RCC 7860 (cell line): ENCODE measurements at places on chromosomes 5 and 9.

DNA sequence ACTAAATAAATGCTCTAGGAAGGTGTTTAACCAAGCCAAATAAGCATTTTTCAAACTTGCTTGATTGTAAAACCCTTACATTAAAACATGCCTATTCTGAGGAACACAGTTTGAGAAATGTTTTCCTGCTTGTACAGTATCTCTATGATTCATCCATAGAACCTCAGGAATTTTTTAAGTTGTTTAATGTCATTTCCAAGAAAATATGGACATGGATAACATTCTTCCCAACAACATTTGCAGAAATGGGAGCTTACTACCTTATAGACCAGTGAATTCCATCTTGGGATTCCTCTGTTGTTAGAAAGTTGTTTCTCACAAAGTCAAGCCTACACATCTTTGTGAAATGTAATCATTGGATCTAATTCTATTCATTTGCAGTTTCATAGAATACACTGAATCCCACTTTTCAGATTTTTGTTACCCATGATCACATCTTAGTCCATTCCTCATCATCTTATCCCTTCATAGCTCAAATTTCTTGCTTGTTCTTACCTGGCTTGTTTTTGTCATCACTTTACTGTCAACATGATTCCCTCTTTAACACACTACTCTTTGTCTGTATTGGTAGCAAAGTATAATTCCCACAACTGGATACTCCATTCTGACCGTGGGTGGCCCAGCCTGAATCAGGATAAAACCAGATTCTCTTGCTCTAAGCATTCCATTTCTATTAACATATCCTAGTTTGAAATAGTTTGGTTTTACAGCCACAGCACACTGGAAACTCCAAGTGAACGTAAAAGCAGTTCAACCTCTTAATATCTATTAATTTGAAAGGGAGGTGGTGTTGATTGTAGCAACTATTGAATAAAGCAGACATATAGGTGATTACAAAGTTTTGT lies 49.4 kb upstream of the PAPPA start:
- no peak for DNase-seq

- DNase-seq = no peak
These were observed 28.4 kb downstream of the TIMD4 start for GRCh38 chr5:156934450-156935211.

GRCh38 chr9:134408939-134409737 lies 82.9 kb downstream of the RXRA start:
- no peak for DNase-seq

DNA sequence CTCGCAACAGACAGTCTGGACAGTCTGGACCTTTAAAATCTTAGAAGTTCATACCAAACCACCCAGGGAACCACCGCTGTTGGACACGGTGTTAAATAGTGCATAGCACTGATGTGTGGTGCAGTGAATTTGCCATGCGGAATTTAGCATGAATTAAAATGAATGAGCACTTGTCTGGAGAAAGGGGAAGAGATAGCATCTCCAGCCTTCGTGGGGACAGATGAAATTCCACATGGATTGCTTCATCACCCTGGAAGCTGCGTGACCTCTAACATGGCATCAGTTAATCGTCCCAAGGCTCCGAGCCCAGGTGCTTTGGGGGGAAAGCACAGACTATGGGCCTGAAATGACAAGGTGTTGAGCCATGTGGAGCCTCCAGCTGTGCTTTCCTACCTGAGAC lies 91.4 kb downstream of the ADAMTS16 start:
- DNase-seq = no peak

DNA sequence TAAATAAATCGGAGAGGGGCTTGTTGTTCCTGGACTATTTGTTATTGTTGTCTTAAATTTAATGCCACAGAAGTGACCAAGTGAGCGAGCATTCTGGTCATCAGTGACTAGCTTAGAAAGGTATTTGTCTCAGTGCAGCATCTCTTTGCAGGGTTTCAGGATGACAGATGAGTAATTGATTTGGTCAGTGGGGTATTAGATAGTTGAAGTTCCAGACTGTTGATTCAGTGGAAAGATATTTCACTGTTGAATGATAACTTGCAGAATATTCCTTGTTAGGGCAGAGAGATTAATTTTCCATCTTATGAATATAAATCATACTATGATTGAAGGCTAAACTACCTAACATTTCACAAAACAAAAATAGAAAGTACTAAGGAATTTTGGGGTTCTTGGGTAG lies 122.4 kb downstream of the TRIO start:
- peak; percentile 99 for DNase-seq

DNA sequence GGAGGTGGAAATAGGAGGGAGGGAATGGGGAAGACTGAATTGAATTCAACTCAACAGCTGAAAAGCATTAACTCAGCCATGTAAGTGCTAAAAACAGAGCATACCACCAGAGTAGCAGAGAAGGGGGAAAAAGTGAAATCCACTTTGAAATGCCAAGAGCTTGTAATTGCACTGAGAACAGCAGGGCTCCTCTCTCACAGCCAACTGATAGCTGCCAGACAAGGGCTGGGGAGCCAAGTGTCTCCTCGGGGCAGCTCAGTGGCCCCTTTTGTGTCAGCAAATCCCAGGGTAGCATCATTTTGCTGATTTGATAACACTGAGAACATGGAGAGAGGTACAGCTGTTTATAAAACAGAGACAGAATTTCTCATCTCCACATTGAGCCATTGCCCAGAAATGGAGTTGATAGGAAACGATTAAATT lies 182.5 kb downstream of the FRMD3 start:
- DNase-seq = no peak

DNA sequence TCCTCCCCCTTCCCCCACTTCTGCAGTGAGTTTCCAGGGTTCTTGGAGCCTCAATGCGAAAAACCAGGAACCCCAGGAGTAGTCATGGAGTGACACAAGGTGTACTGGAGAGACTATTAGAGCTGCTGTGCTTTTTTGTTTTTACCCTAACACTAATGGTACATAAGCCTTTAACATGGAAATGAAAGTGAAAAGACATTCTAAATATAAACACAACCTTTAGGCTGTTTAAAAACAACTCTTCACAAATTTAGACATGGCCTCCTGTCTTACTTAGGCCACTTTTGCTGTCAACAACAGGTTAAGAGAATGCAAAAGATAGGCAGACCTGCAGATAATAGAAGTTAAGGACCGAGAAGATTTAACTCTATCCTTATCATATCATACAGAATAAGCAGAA lies 232.2 kb downstream of the DENND1A start:
- DNase-seq = no peak

DNA sequence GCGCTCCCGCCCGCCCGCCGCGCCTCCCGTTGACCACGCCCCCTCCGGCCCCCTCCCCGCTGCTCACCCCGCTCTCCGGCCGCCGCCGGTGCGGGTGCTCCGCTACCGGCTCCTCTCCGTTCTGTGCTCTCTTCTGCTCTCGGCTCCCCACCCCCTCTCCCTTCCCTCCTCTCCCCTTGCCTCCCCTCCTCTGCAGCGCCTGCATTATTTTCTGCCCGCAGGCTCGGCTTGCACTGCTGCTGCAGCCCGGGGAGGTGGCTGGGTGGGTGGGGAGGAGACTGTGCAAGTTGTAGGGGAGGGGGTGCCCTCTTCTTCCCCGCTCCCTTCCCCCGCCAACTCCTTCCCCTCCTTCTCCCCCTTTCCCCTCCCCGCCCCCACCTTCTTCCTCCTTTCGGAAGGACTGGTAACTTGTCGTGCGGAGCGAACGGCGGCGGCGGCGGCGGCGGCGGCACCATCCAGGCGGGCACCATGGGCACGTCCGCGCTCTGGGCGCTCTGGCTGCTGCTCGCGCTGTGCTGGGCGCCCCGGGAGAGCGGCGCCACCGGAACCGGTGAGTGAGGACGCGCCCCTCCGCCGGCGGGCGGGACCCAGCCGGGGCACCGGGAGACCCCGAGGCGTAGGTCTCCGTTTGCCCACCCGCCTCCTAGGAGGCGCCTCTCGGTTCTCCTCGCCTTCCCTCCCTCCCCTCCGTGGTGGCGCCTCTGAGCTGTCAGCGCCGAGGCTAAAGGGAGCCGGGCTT lies at the start of gene VLDLR:
Gene VLDLR (plus strand): TSS at position 66 of the 739 bp plus-strand sequence. CDS start 403 bp downstream, at position 469.
- DNase-seq = peak; percentile 9

DNA sequence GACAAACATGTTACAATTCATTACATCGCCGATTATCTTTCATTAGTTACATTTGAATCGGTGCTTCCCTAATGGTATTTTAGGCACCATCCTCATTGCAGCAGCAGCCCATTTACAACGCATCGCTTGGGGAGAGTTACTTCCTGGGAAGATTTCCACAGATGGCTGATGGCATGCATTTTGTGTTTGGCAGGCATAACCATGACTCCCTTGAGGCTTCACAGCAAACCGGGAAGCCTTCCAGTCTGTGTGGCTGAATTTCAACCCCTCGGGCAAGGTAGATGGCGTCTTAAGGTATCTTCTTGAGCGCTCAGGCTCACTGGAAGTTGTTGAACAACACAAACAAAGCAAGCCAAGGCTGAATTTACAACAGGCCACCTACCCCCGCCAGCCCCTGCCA lies 1.6 kb upstream of the DNAH5 start:
- no peak for DNase-seq

- DNase-seq = peak; percentile 14
These were observed 328.9 kb upstream of the MEF2C start for GRCh38 chr5:89211836-89212235.

GRCh38 chr5:74627646-74628279 lies 12.8 kb downstream of the ENC1 start:
- DNase-seq = no peak

DNA sequence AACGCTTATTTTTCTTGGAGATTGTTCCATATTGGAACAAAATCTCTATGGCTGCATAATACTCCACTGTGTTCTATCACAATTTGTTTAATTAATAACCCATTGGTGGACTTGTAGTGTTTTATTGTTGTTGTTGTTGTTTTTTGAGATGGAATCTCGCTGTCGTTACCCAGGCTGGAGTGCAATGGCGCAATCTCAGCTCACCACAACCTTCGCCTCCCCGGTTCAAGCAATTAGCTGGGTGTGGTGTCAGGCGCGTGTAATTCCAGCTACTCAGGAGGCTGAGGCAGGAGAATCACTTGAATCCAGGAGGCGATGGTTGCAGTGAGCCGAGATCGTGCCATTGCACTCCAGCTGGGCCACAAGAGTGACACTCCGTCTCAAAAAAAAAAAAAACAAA lies 38.7 kb downstream of the SPRY4 start:
- DNase-seq = no peak

GRCh38 chr9:105275938-105276337 lies 31.5 kb downstream of the SLC44A1 start:
- DNase-seq = no peak

- DNase-seq = no peak
These were observed 549.0 kb upstream of the NUDT12 start for GRCh38 chr5:104111632-104112031.

- DNase-seq = peak; percentile 48
These were observed 29.0 kb downstream of the PDE6A start for GRCh38 chr5:149915392-149916260.

DNA sequence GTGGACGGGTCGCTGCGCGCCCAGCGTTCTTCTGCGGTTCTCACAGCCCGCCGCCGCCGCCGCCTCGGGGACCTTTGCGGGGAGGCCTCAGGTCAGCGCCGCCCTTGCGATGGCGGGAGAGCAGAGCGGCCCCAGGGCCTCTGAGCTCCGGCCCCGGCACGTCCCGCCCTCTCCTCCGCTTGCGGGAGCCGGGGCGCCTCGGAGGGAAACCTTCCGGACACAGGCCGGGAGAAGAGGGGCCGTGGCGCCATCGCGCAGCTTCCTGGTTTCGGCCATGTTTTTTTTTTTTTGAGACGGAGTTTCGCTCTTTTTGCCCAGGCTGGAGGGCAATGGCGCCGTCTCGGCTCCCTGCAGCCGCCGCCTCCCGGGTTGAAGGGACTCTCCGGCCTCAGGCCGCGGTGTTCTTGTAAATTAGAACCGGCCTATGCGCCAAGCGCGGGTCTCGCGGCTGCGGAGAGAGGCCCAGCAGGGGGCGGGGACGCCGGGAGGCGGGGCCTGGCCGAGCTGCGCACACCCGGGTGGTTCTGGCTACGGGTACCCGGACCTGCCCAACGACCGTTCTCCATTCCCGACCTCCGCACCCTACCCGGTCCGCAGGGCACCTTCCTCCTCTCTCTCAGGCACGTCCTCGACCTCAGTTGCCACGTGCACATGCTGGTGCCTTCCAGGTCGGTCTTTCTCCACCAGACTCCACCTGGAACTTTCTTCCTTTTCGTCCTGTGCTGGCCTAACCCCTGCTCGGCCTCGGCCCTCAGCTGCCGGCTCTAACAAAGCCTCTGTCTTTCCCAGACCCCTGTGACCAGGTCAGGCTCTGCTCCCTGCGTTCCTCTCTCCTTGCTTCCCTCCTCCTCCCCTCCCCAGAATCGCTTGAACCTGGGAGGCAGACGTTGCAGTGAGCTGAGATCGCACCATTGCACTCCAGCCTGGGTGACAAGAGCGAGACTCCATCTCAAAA lies 28.8 kb upstream of the MGAT1 start:
- no peak for DNase-seq

- DNase-seq = no peak
These were observed 3.4 kb upstream of the CCIN start for GRCh38 chr9:36165826-36166167.

DNA sequence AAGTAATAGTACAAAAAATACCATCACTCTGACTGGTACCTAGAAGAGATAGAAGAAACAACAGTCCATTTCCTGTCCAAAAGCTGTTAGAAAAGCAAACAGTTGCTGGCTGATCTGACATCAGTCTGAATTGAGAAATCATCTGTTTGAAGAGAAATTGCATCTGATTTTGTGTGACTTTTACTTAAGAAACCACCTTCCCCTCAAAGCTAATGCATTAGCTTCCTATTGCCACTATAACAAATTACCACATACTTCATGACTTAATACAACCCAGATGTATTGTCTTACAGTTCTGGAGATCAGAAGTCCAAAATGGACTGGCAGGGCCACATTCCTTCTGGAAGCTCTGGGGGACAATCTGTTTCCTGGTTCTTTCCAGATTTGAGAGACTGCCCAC lies 385.9 kb upstream of the TLE4 start:
- DNase-seq = no peak

DNA sequence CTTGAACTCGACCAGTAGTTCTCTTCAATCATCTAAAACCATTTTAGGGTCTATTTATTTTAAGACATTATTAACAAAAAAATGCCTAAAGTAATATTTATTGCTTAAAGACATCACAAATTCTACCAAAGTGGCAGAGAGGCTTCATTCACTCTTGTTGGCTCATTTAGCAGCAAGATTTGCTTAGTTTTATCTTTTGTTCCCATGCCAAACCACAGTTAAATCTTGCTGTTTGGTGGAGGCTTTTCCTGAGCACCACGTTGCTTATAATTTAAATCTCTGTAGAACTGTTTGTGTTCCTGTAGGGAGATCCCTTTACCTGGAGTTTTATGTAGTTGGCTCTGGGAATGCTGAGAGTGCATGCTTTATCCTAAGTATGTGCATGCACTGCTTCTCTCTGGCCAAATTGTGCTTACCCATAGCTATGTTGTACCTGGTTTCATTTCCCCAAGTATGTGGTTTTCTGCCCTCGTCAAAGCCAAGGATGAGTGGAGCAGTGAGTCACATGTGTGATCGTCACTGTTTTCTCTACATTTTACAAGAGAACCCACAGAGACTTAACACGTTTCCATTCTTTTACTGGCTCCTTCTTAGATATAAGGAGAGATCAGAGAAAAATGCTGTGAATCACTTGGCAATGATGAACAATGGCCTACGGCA lies 42.1 kb upstream of the MAST4 start:
- peak; percentile 50 for DNase-seq

GRCh38 chr5:149546974-149547373 lies 4.3 kb downstream of the CSNK1A1 start:
- DNase-seq = no peak
